ENCODE measurements at places on chromosomes 2 and 18.

DNA sequence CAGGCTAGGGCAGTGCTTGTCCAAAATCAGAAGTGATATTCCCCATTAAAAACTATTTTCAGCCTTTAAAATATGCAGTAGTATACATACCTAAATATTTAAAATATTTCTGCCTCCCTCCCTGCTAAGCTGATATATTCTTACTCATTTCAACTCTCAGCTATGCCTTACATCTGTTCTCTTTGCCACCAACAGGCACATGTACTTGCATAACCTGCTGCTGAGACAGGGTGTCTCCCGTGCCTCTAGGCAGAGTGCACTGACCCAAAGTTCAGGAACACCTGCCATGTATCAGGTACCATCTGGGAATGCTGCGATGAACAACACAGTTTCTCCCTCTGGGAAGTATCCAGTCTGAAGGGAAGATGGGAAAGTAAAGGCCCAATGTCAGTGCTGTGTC, 91.7 kb downstream of the STK39 start:
- no peak for DNase-seq

GRCh38 chr2:2870106-2870505, 507.5 kb downstream of the EIPR1 start:
- DNase-seq = no peak

- no peak for DNase-seq
These were observed 392.1 kb downstream of the CDH19 start for GRCh38 chr18:66211749-66212148.

GRCh38 chr2:234669621-234670020, 172.7 kb upstream of the ARL4C start:
- DNase-seq = no peak

DNA sequence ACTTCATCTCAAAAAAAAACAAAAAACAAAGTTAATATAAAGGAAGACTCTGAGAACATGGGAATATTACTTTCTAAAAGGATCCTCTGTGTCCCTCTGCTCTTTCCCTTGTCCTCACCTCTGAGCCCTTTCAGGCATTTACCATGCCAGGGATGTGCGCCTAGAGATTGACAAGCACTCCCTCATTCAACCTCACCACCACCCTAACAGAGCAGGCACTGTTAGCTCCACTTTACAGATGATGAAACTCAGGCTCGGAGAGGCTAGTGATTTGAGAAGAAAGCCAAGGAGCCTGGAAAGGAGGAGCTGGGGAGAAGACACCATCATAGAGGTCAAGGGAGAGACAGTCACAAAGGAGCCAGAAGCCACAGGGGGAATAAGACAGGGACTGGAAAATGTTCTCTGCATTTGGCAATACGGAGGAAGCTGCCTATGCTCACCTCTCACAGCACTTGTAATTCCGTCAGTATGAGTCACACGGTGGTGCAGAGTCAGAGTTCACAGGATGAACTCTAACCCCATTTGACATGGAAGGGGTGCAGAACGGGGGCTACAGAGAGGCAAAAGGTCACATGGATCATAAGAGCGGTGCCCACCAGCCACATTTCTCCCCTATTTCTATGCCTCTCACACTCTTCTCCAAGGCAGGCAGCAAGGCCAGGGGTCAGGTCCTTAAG, 101.8 kb upstream of the NFU1 start:
- DNase-seq = no peak

GRCh38 chr18:8416212-8417019, 192.8 kb upstream of the RAB12 start:
- no peak for DNase-seq

GRCh38 chr2:48543895-48544294, 13.9 kb downstream of the STON1 start:
- no peak for DNase-seq

DNA sequence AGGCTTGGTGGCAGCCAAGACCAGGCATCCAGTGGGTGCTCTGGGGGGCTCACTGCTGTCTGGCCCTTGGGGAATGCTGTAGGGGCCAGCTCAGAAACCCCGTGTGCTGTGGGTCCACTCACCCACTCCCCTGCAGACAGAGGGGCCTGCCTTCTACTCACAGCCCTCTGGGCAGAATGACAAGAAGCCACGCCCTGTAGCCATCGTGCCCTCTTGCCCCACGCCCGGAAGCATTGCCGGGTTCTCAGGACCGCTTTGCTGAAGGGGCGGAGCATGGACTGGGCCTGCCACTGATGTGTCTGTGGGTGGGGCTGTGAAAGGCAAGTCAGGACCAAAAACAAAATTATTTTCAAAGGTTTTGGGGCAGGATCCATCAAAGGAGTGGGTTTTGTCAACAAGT, 27.8 kb downstream of the GLI2 start:
- DNase-seq = no peak

DNA sequence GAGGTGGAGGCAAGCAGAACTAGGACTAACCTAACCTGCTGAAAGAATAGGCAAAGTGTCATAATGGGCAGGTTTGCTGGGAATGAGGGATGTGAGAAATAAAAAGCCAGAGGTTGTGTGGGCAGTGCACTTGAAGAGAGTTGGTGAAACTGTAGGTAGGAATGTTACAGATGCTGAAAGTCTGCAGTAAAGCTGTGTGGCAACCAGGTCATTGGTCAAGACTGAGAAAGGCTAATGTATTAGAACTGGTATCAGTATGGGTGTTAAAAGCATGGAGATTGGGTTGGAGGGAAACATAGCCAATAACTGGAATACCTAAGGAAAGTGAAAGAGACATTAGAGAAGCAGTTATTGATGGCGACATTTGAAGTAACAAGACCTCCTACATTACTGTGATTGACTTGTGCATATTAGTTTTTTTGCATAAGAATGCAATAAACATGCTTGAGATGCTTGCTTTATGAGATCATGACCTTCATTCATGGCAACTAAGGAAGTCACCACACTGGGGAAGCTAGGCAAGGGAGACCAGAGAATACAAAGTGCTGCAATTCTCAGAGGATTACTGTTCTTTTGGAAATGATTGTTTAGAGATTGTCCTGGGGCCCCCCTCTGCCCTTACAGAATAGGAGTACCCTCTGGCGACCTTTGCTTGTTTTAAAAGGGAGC, 11.8 kb downstream of the GULP1 start:
- no peak for DNase-seq

- DNase-seq = no peak
These were observed 31.8 kb downstream of the MBD5 start for GRCh38 chr2:148052687-148053086.
